ENCODE measurements at places on chromosomes 2 and 18. TPM values are rescaled to one million over a fixed set of nuclear protein-coding genes. Genes with fewer than 3 reads are reported as not detected.

PID1 gene
- total RNA-seq = 13.3 TPM

DNA sequence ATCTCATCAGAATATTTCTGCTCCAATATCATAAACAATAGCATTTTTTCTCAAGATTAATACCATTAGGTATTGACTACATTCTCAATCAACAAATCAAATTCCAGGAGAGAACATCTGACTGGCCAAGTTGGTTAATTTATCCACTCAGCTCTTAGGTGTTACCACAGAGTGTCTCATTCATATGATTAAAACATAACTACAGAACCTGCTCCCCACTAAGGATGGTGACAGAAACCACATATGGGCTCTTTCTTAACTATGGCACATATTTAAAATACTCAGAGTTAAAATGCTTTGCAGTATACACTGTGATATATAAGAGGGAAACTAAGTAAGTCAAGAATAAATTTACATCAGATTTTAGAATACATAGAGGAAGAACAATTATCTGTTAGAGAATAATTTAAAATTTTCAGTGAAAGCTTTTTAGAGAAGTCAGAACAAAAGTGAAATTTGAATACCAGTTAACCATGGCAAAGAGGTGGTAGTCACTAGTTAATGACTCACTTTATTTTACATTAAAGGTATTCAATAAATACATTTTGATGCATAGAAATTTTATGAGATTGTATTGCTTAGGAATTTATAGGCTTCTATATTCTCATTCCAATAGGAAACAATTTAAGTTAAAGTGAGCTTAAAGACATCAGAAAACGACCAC, 1120.8 kb upstream of the TMEFF2 start:
- H3K36me3 ChIP-seq = no peaks in the 10 kb centered on the region
- H3K4me1 ChIP-seq = no peaks in the 10 kb centered on the region
- no peak overlapping the region for H3K27ac ChIP-seq
- no peaks in the 10 kb centered on the region for H3K27me3 ChIP-seq
- H3K4me3 ChIP-seq = no peak overlapping the region

IL1R1 gene
- 20.7 TPM for total RNA-seq

SULT6B1 gene
- total RNA-seq = not detected

DNA sequence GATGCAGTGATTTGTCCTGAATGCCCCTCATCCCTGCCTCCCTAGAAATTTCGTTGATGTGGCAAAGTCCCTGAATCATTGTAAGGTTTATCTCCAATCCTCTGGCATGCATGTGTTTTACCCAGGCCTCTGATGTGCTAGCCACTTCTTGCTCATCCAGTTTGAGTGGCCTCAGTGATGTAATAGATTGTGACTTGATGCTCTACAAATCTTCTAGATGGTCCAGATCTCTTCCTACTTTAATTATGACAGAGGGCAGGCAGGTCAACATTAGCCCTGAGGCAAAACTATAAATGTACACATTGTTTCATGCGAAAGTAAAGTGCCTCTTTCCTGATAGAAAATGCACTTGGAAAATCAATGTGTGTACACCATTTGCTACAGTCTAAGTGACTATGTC, 54.5 kb downstream of the LONRF2 start:
- no peak overlapping the region for H3K27ac ChIP-seq
- H3K27me3 ChIP-seq = no peaks in the 10 kb centered on the region
- no peak for DNase-seq
- H3K36me3 ChIP-seq = no peaks in the 10 kb centered on the region

DNA sequence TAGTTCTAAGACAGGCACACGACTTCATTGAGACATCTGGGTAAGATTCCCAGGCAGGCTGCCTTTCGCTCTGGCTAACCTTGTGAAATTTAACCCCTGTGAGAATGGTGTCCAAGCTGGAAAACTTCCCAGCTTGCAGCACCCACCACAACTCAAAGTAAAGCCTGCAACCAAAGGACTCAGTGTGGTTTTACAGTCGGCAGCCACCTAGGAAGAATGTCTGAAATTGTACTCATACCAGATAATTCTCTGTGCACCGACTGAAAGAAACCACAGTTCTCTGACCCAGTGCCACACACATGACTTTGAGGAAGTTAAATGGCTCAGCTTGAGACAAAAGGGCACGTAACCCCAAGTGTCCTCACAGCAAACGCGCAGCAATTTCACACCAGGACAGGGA, 125.7 kb downstream of the RBMS1 start:
- no peaks in the 10 kb centered on the region for H3K27me3 ChIP-seq
- DNase-seq = no peak
- H3K4me3 ChIP-seq = no peak overlapping the region
- no peaks in the 10 kb centered on the region for H3K36me3 ChIP-seq
- peaks cover 3% of the 10 kb centered on the region for H3K4me1 ChIP-seq
- no peak overlapping the region for H3K27ac ChIP-seq

GRCh38 chr2:190408538-190409271, 550 bp downstream of the MFSD6 start:
- peak; percentile 42 for DNase-seq
- H3K27me3 ChIP-seq = no peaks in the 10 kb centered on the region
- H3K36me3 ChIP-seq = no peaks in the 10 kb centered on the region
- H3K4me1 ChIP-seq = peaks cover 9% of the 10 kb centered on the region

DNA sequence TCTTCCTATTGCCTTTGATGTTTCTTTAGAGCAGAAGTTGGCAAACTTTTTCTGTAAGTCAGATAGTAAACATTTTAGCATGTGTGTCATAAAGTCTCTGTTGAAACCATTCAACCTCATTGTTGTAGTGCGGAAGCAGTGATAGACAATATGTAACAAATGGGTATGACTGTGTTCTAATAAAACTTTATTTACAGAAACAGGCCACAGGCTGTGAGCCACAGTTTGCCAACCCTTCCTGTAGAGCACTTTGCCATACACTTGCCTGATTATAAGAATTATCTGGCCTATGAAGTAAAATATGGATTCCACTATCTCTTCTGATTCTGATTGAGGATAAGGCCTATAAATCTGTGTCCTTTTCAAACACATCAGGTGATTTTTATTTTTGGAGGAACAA, 237.4 kb downstream of the DOK6 start:
- H3K4me3 ChIP-seq = no peak overlapping the region
- no peak overlapping the region for H3K27ac ChIP-seq
- H3K4me1 ChIP-seq = no peaks in the 10 kb centered on the region

VIL1 gene
- 72.0 TPM for total RNA-seq

DNA sequence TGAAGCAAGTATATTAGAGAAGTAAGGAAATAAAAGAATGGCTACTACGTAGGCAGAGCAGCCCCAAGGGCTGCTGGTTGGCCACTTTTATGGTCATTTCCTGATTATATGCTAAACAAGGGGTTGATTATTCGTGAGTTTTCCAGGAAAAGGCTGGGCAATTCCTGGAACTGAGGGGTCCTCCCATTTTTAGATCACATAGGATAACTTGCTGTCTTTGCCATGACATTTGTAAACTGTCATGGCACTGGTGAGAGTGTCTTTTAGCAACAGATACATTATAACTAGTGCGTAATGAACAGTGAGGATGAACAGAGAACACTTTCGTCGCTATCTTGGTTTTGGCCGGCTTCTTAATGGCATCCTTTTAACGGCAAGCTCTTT, 2.6 kb upstream of the UBE2F start:
- H3K4me1 ChIP-seq = peaks cover 11% of the 10 kb centered on the region
- no peak overlapping the region for H3K27ac ChIP-seq
- no peaks in the 10 kb centered on the region for H3K27me3 ChIP-seq
- no peak for DNase-seq

DNA sequence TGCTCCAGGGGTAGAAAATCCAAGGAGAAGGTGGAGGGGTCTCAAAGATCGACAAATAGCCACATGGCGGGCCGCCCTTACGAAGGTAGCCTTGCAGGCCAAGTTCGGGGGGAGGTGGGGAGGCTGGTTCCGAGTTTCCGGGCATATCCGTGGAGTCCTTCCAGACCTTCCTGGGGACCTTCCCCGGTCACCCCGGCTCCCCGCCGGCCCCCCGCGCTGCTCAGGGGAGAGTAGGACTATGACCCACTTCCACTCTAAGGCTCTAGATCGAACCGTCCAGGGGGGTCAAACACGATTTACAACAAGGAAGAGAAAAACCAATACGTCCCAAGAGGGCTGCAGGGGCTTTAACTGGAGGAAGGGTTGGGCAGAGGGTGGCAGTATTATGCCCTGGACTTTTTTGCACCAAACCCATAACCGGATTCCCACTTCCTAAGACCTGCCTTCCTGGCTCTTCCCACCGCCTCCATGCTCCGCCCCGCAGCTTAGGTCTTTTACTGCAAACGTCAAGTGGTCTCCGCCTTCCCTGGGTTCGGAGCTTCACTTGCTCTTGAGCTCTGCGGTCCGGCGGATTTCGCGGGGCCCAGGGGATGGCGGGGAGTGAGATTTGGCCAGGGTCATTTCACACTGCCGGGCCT, 779 bp upstream of the LYPD6 start:
- H3K4me1 ChIP-seq = no peaks in the 10 kb centered on the region
- peak overlapping the region; percentile 79 for H3K4me3 ChIP-seq
- no peaks in the 10 kb centered on the region for H3K36me3 ChIP-seq
- DNase-seq = peak; percentile 41

DNA sequence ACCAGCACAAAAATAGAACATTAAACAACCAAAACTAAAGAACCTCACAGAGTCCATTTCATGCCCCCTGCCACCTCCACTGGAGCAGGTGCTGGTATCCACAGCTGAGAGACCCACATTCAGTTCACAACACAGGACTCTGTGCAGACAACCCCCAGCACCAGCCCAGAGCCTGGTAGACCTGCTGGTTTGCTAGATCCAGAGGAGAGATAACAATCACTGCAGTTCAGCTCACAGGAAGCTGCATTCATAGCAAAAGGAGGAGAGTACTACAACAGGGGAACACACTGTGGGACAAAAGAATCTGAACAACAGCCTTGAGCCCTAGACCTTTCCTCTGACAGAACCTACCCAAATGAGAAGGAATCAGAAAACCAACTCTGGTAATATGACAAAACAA, 326.7 kb downstream of the METTL4 start:
- no peaks in the 10 kb centered on the region for H3K4me1 ChIP-seq
- no peaks in the 10 kb centered on the region for H3K27me3 ChIP-seq
- DNase-seq = no peak

DNA sequence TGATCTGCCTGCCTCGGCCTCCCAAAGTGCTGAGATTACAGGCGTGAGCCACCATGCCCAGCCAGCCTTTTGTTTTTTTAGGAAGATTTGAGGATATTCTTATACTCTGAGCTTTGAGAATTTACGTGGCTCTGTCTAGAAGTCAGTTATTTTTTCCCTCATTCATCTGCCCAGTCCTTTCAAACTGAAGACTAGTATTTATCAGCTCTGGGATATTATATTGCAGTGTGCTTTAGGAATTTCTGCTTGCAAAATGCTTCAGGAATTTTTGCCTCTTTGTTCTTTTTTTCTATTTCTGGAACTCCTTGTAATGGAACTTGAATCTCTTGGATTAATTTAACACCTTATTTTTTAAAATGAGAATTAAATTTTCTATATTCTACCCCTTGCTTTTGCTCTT, 22.6 kb downstream of the ACSL3 start:
- H3K27ac ChIP-seq = no peak overlapping the region
- H3K4me3 ChIP-seq = no peak overlapping the region
- peaks cover 24% of the 10 kb centered on the region for H3K4me1 ChIP-seq
- no peaks in the 10 kb centered on the region for H3K27me3 ChIP-seq
- no peaks in the 10 kb centered on the region for H3K36me3 ChIP-seq

DNA sequence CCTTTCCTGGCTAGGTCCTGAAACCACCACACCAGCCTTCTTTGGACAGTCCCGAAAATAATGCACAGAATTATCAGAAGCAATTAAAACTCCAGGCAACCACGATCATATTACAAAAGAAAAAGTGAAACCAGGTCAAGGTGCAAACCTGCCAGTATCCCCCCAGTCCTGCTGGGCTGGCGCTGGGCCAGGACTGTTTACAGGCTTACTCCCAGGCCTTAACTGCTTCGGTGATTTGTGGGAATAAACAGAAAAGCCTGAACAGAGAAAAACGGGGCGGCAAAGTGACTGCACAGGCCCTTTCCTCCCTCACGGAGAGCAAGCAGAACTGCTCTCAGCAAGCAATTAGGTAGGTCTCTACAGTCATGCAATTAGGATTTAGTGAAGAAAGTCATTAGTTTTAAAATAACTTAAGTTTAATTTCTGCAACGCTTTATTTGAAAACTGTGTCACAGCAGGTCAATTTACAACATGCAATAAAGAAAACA, 1.3 kb downstream of the HDAC4 start:
- peak; percentile 54 for DNase-seq
- H3K27ac ChIP-seq = peak overlapping the region; percentile 49
- peaks cover 15% of the 10 kb centered on the region for H3K4me1 ChIP-seq
- no peaks in the 10 kb centered on the region for H3K36me3 ChIP-seq
- H3K27me3 ChIP-seq = no peaks in the 10 kb centered on the region

DNA sequence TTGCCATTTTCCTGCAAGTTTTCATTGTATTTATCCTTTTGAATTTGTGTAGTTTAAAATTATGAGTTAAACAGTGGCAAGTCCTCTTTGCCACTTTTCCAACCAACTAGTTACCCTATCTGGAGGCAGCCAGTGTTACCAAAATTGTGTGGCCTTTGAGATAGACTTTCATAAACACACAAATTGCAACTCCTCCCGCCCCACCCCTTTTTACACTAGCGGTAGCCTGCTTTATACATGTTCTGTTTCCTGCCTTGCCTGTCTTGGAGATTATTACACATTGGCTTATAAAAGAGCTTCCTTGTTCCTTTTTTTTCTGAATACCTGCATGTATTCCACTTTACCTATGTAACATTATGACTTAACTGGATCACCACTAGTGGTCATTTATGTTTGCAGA, 56.5 kb downstream of the RPIA start:
- H3K4me1 ChIP-seq = no peaks in the 10 kb centered on the region
- no peak overlapping the region for H3K4me3 ChIP-seq
- DNase-seq = peak; percentile 52

- H3K4me3 ChIP-seq = no peak overlapping the region
- no peak for DNase-seq
- H3K36me3 ChIP-seq = no peaks in the 10 kb centered on the region
- no peaks in the 10 kb centered on the region for H3K4me1 ChIP-seq
- no peaks in the 10 kb centered on the region for H3K27me3 ChIP-seq
- H3K27ac ChIP-seq = no peak overlapping the region
These were observed 23.1 kb downstream of the PDCD1 start for GRCh38 chr2:241835611-241836010.

DNA sequence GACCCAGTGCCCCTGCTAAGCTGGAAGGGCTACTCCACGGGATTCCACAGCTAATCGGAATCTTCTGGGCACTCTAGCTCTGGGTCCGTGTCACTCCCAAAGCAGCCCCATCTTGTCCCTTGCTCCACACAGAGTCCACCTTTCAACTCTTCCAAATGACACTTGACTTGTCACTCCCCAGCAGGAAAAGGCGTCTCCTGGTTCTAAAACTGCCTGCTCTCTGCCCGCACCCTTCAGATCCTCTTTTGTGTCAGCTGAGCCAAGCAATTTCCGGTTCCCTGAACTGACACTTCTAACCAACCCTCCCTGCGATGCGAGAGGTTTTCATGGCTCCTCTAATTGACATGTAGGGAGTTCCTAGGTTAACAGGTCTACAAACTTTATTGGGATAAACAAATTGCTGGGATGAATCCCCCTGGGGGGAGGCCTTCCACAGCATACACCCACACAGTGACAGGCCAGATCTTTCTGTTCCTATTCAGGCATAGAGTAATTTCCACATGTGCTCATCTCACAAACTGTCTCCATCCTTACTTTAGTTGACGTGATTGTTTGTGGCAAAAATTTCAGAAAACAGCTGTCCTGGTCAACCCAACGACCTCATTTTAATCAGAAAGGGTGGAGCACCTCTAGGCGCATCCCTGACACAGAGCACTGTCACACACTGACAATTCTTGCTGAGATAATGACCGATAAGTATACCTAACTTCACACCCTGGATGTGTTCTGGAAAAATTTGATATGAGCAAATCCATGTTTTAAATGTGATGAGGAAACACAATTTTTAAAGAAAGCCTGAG, 104.9 kb downstream of the RBMS1 start:
- H3K4me3 ChIP-seq = no peak overlapping the region
- H3K4me1 ChIP-seq = peaks cover 3% of the 10 kb centered on the region
- H3K27ac ChIP-seq = peak overlapping the region; percentile 62
- no peaks in the 10 kb centered on the region for H3K27me3 ChIP-seq
